ENCODE measurements at places on chromosomes 7 and 10.

DNA sequence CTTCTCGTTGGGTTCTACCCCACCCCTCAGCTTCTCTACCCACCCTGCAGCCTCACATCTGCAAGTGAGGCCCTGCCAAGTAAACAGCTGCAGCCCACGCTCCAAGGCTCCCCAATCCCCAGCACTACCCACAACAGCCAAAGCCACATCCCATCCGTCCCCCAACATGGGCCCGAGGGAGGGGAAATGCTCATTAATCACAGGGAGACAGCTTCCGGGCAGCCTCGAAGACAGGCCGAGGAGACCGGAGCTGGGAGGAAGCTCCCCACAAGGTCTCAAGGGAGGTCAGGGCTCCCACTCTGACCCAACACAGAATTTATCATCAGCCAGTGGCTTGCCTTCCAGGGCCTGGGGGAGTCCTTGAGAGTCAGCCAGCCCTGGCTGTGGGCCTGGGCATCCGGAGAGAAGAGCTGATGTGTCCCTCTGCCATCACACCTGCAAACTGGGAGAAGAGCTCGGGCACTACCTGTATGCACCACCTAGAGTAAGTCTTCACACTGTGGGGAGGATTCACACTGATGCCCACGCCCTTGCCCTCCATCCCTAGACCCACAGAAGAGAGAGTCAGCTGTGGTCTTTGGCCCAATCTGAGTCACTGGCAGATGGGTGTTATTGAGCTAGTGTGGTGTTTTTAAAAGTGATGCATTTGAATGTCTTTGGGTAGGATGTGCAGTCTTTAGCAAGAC, 115.5 kb upstream of the ZMIZ1 start:
- no peak for DNase-seq

- no peak for DNase-seq
Observed at GRCh38 chr10:71220689-71221540, 8.5 kb downstream of the UNC5B start.

- no peak for DNase-seq
Observed at GRCh38 chr10:117365612-117366011, 9.6 kb downstream of the PDZD8 start.

DNA sequence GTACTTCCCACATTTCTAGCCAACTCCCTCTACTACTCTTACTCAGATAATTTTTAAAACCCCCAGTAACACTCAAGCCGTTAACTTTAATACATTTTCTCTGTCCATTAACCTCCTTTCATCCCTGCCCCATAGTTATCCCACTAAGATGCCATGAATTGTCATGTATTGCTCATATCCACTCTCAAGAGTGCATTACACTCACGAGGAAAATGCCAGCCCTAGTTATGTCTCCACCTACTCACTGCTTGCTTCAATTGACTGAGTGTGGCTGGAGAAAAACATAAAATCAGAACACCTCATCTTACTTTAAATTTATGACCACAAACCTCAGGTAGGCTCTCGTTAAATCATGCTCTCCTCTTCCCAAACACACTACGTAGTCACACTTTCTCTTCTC, 324.1 kb upstream of the NPSR1 start:
- DNase-seq = no peak

DNA sequence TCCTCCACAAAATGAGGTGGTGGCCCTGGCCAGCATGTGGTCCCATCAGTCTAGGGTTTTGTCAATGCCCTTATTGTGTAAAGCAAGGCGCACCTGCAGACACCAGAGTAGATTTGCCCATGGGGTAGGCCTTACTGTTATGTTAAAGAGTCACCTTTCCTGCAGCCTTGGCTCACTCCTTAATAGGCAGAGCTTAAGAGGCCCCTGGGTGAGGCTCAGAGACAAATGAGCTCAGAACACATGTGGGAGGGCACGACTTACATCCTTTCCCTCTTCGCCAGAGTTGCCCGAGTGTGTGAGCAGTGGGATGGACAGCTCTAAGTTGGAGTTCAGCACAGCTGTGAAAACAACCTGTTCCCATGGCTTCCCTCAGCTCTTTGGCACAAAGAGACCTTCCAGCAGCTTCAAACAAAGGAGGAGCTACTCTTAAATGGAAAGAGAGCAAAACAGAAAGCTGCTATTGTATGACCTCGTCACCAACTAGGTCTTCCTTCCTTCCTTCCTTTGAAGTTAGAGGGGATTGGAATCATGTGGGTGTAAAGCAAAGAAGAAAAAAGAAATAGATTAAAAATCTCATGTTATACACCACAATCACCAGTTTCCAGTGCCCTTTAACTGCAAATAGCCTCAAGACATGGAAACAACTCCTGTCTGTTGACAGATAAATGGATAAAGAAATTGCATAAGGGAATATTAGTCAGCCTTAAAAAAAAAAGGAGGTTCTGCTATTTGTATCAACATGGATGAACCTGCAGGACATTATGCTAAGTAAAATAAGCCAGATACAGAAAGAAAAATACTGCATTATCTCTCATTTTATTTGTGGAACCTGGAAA, 11.9 kb upstream of the XPNPEP1 start:
- peak; percentile 67 for DNase-seq

DNA sequence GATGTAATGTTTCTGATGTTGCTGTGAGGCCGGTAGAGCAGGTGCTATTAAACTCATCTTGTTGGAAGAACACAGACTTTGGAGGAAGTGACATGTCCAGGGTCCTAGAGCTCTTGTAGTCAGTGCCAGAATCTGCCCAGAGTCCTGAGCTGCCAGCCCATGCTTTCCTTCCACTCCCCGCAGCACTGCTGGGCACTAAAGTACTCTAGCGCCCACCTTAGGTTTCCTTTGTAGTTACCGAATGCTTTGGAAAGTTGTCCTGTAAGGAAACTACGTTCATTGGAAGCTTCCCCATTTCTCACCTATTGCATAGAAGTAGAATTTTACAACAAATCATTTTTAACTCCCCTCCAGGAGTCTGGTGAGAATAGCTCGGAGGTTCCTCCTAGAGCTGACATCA, 11.0 kb downstream of the ZNF862 start:
- DNase-seq = no peak

DNA sequence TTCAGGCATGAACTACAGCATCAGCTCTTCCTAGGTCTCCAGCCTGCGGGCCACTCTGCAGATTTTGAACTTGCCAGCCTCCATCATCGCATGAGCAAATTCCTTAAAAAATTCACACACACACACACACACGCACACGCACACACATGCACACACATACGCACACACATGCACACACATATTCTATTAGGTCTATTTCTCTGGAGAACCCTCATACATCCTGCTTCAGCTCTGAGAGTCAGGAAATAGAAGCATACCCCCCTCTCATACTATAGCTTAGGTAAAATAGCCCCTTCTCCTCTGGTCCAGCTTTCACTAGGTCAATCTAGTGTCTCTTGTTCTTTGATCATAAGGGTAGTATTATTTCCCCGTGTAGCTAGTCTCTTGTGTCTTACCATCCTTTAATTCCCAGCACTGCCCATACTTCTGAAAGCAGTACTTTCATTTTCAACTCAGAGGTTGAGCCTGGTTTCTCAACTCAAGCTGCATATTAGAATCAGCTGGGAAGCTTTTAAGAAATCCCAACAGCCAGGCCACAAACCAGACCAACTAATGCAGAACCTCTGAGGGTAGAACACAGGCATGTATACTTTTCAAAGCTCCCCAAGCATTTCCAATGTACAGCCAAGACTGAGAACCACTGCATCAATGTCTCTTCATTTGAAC, 30.9 kb upstream of the ITGB8 start:
- DNase-seq = no peak

DNA sequence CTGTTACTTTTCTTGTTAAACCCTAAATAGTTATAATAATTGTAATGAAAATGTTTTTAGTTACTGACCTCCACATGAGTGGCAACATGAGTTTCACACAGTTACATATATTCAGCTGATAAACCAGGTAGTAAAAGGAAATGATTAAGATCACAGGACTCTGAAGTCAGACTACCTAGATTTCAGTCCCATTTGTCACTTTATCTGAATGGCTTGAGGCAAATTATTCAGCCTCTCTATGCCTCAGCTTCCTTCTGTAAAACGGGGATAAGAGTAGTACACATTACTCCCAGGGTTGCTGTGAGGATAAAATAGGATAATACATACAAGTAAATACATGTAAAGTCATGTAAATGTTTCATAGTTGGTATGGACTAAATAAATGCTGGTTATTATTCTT, 254.3 kb upstream of the LRRTM3 start:
- no peak for DNase-seq

DNA sequence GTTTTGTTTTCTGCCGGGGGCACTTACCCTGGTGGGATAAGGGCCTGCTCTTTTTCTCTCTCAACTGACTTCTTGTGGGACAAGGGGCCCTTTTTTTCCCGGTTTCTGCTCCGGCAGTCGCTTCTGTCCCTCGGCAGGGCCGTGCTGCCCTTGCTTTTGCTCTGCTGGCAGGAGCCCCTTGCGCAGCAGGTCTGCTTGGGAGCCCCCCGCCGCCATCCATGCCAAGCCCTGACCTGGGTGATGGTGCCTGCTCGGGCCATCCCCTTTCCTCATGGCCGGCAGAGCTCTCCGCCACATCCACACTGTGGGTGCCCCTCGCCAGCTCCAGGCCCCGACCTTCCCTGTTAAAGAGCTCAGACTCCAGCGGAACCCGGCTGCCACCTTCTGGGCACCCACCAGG, 47.0 kb upstream of the ZNF32 start:
- DNase-seq = no peak

DNA sequence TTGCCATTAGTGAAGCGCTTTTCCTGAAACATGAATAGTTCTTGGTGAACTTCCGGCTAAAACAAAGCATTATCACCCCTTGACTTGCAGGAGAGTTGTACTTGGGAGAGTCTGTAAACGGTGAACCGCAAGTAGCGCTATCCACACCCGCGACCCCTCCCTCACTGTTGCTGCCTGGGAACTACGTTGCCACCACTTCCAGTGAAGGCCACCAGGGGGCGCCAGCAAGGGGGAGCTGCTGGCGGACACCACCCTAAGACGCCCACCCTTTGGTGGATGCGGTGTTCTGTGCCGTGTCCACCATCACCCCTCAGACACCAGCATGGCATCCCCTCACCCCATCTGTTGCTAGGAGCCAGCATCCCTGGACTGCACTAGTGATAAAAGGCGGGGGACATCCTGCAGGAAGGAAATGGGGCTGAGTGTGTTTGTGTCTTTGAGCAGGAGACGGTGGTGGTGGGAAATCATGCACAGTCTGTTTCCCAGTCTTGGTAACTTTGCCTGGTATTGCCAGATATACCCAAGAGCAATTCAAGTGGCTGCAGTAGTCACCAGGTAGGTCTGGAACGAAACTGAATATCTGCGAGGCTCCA, 298.2 kb downstream of the FRMD4A start:
- DNase-seq = no peak

DNA sequence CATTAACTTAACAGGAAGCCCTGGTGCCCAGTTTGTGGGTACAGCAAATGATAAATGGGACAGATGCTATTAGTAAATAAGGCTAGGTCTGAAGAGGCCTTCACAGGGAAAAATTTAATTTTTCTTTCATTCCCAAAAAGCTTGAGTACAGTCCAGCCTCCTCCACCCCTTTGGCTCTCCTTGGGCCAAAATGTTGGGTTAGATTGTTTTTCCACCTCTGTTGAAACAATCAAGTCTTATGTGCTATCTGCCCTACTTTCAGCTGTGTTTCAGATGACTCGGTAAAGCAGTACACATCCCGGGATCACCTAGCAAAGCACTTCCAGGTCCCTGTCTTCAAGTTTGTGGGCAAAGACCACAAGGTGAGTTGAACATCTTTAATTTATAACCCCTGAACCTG, 24.3 kb downstream of the PLA2G12B start:
- DNase-seq = no peak

DNA sequence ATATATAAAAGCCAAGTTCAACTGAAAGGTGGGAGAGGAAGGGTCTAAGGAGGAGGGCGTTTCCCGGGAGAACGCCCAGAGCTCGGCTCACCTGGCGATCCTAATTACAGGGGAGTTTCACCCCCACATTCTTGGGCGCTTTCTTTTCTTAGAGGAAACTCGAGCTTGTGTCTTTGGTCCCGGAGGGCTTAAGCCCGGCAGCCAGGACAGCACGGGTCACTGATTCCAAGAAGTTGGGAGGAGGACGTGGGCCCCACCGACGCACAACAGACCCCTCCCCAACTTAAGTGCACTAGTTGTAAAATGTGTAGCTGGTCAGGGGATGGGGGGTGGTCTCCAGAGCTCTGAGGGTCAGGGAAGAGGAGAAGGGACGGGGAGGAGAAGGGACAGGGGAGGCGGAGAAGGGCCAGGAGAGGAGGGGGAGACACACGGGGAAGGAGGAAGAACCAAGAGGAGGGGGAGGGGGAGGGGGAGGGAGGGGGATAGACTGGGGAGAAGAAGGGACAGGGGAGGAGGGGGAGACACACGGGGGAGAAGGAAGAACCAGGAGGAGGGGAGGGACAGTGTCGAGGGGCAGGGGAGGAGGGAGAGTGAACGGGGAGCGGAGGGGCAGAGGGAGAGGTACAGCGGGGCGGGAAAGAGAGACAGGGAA, 874 bp downstream of the BAIAP2L1 start:
- no peak for DNase-seq

GRCh38 chr10:12642036-12642435, 292.7 kb downstream of the CAMK1D start:
- DNase-seq = no peak

DNA sequence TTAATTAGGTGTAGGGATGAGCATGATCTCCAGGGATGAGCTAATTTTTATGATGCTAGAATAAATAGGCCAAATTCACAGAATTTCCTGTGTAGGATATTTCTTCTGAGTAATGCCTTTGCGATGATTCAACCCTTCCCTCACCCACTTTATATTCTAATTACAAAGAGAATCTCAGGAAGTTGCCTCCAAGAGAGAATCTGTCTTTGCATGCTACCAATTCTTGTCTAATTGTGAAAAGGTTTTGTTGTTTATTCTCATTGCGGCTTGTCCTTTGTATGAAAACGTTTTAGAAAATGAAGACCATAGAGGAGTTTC, 6.3 kb downstream of the C7orf57 start:
- no peak for DNase-seq

DNA sequence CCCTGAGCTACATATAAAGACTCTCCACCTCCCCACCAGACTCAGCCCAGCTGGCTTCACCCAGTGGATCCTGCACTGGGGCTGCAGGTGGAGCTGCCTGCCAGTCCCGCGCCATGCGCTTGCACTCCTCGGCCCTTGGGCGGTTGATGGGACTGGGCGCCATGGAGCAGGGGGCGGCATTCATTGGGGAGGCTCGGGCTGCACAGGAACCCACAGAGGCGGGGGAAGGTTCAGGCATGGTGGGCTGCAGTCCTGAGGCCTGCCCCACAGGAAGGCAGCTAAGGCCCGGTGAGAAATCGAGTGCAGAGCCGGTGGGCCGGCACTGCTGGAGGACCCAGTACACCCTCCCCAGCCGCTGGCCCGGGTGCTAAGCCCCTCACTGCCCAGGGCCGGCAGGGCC, 157.2 kb upstream of the GNAI1 start:
- DNase-seq = no peak

GRCh38 chr7:43823941-43824340, 45.4 kb downstream of the MRPS24 start:
- no peak for DNase-seq

DNA sequence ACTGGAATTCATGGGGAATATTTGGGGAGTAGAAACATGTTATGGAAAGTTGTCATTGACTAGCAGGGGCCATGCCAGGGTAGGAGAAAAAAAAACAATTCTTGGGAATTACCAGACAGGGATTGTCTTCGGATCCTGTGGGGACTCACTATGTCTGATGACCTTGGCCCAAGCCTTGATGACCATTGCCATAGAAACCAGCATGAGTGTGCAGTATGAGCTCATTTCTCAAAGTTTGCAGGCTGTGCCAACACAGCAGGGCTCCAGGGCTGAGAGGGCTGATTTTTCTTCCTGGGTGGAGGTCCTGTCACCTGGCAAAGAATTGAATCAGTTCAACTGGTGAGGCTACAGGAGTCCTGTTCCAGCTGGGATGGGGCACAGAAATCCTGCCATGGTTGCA, 198.3 kb downstream of the ADRA2A start:
- no peak for DNase-seq

Data from brain (organoid and tissue), 16 donors.